ENCODE measurements at places on chromosomes 3 and 15.

DNA sequence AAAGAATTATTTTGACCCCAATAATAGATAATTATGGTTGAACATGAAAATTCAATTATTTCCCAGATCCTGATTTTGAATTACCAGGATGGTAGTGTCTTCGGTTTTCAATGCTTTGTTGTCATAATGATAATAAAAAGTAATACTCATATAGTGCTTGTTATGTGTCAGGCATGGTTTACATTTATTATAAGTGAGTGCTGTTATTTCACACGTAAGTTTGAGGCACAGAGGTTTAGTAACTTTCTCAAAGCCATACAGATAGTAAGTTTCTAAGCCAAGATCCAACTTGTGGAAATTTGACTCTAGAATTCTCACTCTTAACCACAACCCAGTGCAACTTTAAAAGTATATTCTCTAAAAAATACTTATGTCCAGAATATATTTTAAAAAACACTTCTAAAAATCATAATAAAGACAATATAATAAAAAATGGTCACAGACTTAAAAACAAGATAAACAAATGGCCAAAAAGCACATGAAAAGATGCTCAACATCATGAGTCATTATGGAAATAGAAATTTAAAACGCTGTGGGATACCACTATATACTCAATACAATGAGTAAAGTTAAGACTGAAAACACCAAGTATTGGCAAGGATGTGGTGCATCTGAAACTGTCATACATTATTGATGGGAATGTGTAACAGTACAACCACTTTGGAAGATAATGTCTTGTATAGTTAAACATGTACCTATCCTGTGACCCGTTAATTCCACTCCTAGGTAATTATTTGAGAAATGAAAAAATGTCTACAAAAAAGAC lies 45.2 kb downstream of the SPRED1 start:
- no peak for DNase-seq

GRCh38 chr3:16513141-16514020 lies at the start of gene RFTN1:
RFTN1 (minus strand) TSS chr3:16513699; CDS start chr3:16493869, 19,830 bp downstream.
- DNase-seq, result peak; percentile 23

- no peak for DNase-seq
Measured at GRCh38 chr3:121809249-121809648, 25.6 kb downstream of the IQCB1 start.

- DNase-seq, result no peak
Measured at GRCh38 chr3:113070681-113071113, 79.9 kb downstream of the GTPBP8 start.

GRCh38 chr3:176193032-176193730 lies 1004.1 kb downstream of the TBL1XR1 start:
- DNase-seq, result no peak

DNA sequence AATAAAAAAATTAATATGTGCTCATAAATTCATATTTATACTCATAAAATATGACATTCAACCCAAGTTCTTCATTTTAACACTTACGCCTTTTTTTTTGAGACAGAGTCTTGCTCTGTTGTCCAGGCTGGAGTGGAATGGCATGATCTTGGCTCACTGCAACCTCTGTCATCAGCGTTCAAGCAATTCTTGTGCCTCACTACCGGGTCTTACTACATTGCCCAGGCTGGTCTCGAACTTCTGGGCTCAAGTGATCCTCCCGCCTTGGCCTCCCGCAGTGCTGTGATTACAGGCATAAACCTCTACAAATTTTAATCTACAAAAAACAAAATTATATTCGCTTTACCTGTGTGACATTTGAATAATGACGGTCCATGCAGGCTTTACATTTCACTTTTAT lies 74.1 kb upstream of the SNRPN start:
- no peak for DNase-seq

- DNase-seq, result no peak
Measured at GRCh38 chr3:20904671-20905070, 718.7 kb upstream of the SGO1 start.

- DNase-seq, result no peak
Measured at GRCh38 chr15:74817370-74817737, 4.7 kb downstream of the LMAN1L start.

DNA sequence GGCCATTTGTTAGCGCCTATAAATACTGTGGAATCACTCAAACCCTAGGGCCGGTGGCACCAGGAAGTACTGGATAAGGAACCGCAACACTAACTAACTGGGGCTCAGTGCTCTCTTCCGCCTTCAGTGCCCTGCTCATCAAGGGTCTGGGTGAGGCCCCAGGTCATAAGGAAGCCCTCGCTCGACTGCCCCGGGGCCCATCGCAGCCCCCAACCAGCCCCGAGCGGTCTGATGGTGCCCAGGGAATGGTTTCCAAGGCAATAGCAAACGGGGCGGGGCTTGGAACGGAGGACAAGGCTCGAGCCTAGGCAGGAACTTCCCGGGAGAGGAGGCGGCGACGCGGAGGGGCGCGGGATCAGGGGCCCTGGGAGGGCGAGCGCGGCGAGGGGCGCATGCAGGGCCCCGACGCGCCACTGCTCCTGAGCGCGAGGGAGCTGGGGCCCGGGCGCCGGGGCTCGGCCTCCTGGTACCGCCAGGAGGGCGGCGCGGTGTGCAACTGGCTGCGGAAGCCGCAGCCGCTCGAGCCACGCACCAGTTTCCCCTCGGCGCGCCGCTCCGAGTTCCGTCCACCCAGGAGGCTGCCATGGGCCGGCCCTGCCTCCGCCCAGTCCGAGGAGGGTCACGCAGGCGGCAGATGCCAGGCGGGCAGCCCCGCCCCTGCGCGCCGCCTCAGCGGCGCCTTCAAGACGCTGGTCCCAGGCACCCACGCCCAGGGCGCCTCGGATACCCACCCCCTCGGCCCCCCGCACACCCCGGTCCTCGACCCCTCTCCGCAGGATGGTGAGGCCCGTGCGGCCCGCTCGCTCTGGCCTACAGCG lies at the start of gene TTLL3:
Gene TTLL3 (plus strand): TSS at position 648 of the 818 bp plus-strand sequence. CDS start 400 bp downstream, outside the sequence.
- no peak for DNase-seq

- DNase-seq, result no peak
Measured at GRCh38 chr3:23960649-23961048, 15.6 kb downstream of the NR1D2 start.

DNA sequence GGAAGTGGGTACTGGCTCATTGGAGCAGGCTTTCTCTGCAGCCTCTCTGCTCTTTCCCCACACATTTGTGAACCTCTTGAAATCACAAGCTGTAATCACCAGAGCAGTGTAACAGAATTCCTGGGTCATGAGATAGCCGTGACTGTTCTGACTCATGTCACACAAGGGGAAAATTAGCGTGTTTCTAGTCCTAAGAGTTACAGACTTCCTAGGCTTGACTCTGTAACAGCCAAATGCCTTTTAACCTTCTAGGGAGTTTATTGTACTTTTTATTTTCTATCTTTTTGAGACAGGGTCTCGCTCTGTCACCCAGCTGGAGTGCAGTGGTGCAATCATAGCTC lies 54.7 kb upstream of the TRAK1 start:
- DNase-seq, result no peak

- no peak for DNase-seq
Measured at GRCh38 chr15:80186066-80186465, 33.3 kb downstream of the FAH start.

GRCh38 chr15:101541501-101542292 lies 52.2 kb upstream of the PCSK6 start:
- no peak for DNase-seq

DNA sequence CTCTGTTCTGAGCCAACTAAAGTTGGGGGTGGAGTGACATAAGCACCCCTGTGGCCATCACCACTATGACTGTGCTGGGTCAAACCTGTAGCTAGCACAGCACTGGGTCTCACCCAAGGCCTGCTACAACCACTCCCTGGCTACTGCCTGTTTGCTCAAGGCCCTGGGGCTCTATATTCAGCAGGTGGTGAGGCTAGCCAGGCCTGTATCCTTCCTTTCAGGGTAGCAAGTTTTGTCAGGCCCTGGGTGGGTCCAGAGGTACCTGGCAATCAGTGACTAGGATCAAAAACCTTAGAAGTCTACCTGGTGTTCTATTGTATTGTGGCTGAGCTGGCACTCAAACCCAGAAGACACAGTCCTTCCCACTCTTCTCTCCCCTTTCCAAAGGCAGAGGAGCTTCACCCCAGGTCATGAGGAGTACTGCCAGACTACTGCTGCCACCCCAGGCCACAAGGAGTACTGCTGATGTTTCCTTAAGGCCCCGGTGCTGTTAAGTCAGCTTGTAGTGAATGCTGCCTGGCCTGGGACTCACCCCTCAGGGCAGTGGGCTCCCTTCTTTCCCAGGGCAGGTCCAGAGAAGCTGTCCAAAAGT lies 170.8 kb downstream of the IGSF11 start:
- no peak for DNase-seq

- DNase-seq, result no peak
Measured at GRCh38 chr3:188911026-188911850, 260.5 kb upstream of the TPRG1 start.

DNA sequence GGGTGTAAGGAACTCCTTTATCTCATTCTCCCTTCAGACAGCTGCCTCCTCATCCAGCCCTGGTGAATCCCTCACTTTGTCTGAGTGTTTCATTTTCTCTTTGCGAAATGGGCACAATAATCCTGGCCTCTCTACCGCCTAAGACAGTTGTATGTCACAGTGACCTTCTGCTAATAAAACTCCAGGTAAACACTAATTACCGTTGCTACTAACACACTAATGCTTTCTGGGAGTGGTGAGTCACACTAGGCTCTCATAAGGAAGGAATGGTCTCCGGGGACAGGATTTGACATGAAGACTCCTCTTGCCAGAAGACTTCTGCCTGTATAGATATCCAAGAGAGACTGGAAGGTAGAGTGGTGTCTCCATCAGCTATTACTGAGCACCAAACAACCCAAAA lies 71.7 kb upstream of the SNRK start:
- no peak for DNase-seq

GRCh38 chr3:15500107-15500724 lies 21.3 kb downstream of the COLQ start:
- no peak for DNase-seq

GRCh38 chr15:77715051-77715450 lies 82.3 kb upstream of the LINGO1 start:
- no peak for DNase-seq

DNA sequence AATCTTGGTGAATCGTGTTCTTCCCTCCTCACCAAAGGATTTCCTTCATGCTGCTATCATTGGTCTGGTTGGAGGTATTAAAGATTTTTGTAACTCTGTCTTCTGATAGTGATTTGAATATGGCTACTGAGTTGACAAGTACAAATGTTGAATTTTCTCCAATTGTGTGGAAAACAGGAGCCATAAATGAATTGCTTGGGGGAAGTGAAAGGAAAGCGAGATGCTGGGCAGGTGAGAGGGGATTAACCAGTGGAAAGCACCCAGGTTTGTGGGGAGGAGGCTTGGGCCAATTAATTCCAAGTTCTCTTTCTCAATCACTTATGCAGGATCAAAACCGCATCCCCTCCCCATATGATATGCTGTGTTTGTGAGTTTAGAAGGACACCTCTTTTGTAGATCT lies 372.5 kb downstream of the IL20RB start:
- DNase-seq, result no peak

GRCh38 chr15:92079047-92079446 lies 225.5 kb downstream of the SLCO3A1 start:
- DNase-seq, result no peak
